Anterior cingulate cortex (tissue), 58 donors: ENCODE measurements at places on chromosomes 3 and 15.
A peak's percentile ranks its signal among the peaks of the same experiment; 100 is the strongest.

GRCh38 chr3:101643861-101644613, 32.9 kb downstream of the ZBTB11 start:
- no peak for DNase-seq

DNA sequence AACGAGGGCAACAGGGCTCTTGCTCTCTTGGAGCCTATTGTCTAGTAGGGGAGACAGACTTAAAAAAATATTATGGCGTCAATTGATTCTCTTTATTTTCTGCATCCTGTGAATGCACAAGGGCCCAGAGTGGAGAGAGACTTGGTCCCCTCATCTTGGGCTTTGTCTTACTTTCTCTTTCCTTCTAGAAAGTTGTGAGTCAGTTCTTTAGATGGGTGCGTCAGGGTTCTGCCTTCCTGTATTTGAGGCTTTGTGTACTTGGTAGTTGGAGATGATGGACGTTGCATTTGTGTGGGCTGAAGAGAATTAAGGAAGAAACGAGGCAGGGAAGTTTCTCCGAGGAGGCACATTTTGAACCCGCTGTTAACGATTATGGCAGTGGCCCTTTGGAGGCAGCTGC, 52.9 kb downstream of the CACNA1D start:
- no peak for DNase-seq

DNA sequence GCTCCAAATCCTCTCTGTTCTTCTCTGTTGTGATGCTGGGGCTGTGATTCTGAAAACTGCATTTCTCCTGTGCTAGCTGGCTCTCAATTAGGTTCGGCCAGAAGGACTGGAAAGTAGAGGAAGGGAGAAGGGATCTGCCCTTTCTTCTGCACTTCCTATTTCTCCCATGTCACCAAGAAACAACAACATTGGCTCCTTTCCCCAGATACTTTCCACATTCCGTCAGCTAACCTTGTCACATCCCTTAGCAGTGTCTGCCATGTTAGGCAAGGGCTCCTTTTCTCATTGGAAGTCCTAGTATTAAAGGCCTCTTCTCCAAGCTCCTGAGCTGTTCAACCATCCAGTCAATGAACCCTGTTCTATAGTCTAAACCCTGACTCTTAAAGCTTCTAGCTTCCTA, 171.1 kb downstream of the ZNF621 start:
- DNase-seq: no peak

DNA sequence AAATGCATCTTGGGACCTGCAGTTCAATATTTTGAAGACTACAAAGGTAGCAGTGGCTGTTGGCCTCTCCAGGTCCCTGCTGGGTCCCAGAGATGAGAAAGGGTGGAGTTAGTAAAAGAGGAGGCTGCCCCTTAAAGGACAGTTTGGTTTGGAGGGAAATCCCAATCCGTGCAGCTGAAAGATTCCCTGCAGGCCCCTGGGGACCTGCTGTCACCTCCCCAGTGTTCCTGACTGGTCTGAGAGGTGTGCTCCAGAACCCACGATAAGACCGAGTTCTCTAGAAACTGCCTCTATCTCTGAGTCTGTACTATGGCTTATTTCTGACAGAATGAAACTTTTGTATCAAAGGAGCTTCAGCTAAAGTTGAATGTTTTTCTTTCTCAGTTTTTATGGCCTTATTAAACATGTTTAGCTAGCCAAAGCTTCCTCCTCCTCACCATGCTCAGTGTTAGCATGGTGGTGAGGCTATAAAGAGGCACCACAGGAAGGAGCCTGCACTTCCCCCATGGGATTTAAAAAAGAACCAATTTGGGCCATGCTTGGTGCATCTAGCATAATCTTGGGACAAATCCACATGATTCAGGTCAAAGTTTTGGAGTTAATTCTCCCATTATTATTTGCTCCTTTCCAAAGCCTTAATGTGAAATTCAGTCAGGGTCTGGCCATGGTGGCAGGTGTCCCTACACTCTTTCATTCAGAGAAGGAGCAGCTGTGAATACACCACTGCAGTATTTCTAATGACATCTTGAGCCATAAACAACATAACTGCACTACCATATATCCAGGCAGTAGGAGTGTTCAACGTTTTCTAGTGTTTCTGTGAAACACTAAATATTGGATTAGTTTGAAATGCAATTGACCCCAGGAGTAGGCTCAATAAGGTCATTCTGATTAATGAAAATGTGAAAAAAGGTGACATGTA, 74.4 kb downstream of the ATP1B3 start:
- no peak for DNase-seq

GRCh38 chr3:164537485-164537884, 540.8 kb downstream of the SI start:
- no peak for DNase-seq

GRCh38 chr3:36837089-36837488, 72.7 kb upstream of the DCLK3 start:
- DNase-seq: no peak

DNA sequence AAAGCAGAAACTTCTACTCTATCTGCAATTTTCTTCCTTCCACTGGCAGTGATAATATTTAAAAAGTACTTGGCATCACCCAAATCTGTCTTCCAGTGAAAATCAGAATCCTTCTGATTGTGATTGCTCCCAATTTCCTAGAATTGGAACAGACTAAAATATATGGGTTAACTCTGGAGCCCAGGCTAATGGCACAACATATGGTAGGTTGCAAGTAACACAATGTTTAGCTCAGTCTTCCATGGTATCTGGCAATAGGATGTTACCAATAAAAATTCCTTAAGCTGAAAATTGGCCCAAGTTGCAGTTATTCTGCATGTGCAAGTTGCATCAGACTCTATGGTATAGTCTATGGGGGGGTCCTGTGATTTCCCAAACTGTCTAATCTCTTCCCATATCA, 273.5 kb upstream of the ADAMTS9 start:
- no peak for DNase-seq

GRCh38 chr3:125003369-125003853, 52.4 kb downstream of the HEG1 start:
- no peak for DNase-seq

DNA sequence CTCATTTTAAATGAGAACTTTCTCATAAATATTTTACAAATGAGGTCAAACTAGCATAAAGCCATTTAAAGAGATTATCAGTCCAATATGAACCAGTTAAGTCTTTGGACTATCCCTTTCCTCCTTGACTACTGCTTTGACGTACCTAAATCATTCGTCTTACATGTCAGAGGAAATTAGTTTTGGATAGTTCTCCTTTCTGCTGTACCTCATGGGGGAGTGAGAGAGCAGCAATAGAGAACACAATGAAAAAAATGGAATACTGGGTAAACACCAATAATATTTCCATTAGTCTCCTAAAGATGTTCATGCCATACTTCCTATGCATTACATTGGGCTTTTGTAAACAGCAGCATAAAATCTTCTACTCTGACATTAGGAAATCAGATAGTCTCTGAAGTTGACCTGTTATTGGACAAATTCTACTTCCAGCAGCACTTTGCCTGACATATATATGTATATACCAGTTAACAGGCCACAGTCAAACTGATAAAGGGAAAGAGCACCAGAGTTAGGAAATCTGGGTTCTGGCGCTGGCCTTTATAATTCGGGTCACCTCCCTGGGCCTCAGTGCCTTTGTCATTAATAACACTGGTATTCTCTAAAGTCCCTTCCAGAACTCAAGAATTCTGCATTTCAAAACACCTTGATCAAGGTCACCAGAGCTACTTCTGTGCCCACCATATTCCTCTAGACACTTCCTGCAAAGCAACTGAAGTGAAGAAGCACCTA, 26.8 kb downstream of the TIMMDC1 start:
- DNase-seq: peak; percentile 1

GRCh38 chr3:69639851-69640250, 99.4 kb upstream of the MITF start:
- DNase-seq: no peak

GRCh38 chr3:138230525-138230924, 43.4 kb downstream of the ARMC8 start:
- DNase-seq: no peak

GRCh38 chr15:31307270-31308184, 19.1 kb upstream of the KLF13 start:
- no peak for DNase-seq

DNA sequence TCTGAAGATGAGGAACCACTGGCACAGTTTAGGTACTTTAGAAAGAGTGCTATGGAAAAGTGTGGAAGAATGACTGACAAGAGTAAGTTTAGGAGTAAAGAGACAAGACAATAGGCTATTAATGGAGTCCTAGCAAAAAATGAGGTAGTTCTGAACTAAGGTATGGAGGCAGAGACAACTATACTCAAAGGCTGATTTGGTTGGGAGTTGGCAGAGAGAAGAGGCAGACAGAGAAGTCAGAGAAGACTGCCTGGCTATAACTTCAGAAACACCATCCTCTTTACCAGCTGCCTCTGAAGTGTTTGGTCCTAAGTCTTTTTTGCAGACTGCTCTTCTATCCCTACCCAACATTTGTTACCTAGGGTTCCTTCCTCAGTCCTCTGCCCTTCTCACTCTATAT, 19.2 kb downstream of the DYNC1LI1 start:
- DNase-seq: no peak

DNA sequence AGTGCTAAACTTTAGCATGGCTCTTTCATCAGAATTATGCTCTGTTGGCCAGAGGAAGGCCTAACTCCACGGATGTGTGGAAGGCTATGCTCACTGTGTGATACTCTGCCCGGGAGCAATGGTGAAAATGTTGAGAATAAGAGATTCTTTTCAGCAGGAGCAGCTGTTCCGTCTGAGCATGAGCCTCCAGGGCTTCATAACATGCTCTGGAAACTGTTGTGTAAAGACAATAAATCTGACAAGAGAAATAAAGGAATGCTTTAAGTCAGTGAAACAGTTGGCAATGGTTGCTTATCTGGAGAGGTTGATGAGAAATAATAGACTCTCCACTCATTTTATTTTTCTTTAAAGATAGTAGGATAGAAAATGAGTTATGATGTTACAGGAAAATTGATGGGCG, 269.8 kb downstream of the DIPK2A start:
- no peak for DNase-seq

- no peak for DNase-seq
Measured at GRCh38 chr3:196947136-196947859, 5.0 kb upstream of the NCBP2 start.

- DNase-seq: peak; percentile 23
Measured at GRCh38 chr15:62782071-62782841, 260.3 kb upstream of the TPM1 start.

- DNase-seq: no peak
Measured at GRCh38 chr3:176969066-176969465, 228.2 kb downstream of the TBL1XR1 start.

DNA sequence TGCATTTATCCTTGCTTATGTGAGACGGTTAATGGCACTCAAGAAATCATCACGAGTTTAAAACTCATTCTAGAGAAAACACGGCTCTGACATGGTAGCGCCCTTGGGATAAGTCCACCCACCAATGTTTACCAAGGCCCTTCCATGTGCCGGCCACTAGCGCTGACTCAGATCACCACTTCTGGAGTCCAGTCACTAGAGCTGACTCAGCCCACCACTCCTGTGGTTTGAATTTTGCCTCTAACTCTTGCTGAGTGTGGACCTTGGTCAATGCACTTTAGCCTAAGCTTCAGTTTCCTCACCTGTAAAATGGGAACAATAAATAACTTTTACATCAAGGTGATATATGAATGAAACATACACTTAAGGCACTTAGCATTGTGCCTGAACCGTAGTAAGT, 358.4 kb upstream of the PROK2 start:
- no peak for DNase-seq

- DNase-seq: no peak
Measured at GRCh38 chr3:33380653-33381052, 59.6 kb downstream of the UBP1 start.

- DNase-seq: no peak
Measured at GRCh38 chr3:53071882-53072431, 26.1 kb upstream of the SFMBT1 start.

DNA sequence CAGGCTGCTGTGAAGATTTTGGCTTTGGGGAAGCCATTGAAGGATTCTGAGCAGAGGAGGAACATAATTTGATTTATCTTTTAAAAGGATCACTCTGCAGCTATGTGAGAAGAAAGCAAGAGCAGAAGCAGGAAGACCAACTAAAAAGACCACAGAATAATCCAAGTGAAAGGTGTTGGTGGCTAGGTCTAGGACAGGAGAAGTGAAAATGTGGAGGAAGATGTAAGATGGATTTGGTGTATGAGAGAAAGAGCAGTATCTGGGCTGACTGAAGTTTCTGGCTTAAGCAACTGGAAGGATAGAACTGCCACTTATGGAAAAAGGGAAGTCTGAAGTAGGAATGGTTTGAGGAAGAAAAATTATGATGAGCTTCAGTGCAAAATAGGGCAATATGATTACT, 62.0 kb downstream of the SFMBT1 start:
- DNase-seq: no peak

DNA sequence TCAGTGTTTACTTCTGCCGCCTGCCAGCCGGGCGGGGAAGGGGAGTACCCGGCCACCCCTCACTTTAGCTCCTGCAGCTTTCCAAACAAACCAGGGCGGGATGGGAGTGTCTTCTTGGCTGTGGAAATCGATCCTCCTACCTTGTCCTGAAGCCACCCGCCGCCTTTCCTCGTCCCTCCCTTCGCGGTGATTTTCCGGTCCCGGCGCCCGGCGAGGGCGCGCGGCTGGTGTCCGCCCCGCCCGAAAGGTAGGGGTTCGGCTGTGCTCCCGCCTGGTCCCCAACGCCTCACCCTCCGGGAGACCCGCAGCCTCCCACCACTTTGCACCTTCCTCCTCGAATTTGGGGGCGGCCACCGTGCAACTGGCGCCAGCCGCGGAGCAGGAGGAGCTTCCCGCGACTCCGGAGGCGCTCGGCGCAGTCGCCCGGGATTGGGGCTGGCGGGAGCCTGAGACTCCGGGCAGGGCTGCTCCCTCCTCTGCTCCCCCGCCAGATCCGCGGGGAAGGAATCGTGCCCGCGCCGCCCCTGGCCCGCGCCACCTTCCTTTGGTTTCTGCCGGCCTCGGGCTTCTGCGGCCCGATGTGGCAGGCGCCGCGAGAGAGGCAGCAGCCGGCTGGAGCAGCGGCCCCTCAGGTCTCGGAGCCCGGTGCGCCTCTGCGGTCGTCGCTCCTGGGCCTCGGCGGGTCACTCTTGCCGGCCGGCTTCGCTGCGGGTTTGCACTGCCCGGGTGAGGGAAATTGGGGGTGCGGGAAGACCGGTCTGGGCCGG, 30.7 kb upstream of the ST3GAL6 start:
- DNase-seq: peak; percentile 81

GRCh38 chr3:150414959-150415358, 6.9 kb downstream of the TSC22D2 start:
- no peak for DNase-seq

DNA sequence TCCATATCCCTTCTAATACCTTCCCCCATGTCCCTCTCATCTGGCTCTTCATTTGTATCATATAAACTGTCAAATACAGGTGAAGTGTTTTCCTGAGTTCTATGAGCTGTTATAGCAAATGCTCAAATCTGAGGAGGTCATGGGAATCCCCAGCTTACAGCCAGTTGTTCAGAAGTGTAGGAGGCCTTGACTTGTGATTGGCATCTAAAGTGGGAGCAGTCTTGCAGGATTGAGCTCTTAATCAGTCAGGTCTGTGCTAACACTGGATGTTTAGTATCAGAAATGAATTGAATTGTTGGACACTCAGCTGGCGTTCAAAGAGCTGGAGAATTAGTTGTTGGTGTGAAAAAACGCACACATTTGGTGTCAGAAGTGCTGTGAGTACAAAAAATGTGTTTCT, 65.0 kb downstream of the IFT57 start:
- DNase-seq: no peak
